Stimulated activated CD8-positive, alpha-beta memory T cell treated with anti-CD3 and anti-CD28 coated beads, Interleukin-7, amount 100 ng/mL, for 1 hour (primary cell): ENCODE measurements at places on chromosomes 1 and 21.

GRCh38 chr1:34587761-34588160, 167.1 kb upstream of the GJB5 start:
- DNase-seq, result no peak

GRCh38 chr21:42279341-42279871, 35.8 kb downstream of the TFF3 start:
- DNase-seq, result no peak

GRCh38 chr1:235960809-235961208, 94.1 kb upstream of the LYST start:
- DNase-seq, result no peak

DNA sequence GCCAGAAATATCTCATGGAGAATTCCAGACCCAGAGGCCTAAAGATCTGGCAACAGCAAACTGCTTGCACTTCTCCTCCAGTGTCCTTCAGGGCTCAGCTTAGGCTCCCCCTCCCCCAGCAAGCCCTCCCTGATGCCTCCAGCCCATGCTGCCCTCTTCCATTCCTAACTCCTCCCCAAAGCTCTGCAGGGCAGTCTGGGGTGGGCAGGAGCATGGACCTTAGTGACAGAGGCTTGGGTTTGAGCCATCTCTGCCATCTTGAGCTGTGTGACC, 436.8 kb downstream of the PTPRU start:
- DNase-seq, result no peak

- no peak for DNase-seq
Measured at GRCh38 chr1:76961181-76961819, 94.0 kb downstream of the ST6GALNAC5 start.

DNA sequence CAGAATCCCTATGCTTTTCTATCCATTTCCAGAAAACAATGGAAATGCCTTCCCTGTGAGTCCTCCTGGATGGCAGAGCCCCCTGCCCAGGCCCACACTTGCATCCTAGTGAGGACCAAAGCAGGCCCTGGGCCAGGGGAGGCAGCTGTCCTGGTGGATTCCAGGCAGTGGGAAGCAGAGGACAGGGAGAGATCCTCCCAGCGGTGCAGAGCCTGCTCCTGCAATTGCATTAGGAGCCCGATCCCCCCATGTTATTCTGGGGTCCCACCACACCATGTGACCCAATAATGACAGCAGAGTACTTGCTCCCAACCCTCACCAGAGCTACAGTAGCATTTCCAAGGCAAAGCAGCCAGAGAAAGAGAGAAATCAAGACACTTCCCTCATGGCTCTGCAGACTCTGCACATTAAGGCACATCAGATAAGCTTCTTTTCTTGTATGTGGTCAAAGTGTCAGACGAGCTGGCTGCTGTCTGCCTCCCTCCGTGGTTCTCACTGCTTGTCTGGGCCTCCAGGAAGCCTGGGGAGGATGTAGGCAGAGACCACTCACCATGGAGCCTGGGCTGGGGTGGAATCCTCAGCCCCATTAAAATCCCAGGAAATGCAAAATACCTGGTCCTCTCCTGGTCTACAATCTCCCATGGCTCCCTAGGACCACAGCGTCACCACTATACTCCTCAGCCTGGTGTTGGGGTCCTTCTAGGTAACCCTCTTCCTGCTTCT, 54.9 kb upstream of the RUNX3 start:
- no peak for DNase-seq

DNA sequence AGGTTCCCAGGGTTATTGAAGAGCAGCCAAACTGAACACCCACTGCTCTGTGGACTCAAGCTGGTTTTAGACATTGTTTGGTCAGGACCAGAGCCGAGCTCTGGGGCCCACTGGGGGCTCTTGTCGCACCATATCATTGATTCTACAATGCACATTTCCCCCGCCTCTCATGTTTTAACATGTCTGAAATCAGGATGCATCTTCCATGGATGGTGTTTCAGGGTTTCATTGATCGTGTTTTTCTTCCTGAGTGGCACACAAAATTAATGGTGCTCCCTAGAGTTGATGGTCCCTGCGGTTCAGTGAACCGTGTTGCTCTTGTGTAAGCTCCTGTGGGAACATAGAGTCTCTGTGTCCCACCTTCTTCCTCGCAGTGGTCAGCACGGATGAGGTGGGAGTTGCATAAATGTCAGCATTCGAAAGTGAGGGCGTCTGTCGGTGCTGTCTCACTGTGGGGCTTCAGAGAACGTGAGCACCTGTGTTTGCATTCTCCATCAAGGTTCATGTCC, 38.3 kb downstream of the GALNT2 start:
- no peak for DNase-seq

DNA sequence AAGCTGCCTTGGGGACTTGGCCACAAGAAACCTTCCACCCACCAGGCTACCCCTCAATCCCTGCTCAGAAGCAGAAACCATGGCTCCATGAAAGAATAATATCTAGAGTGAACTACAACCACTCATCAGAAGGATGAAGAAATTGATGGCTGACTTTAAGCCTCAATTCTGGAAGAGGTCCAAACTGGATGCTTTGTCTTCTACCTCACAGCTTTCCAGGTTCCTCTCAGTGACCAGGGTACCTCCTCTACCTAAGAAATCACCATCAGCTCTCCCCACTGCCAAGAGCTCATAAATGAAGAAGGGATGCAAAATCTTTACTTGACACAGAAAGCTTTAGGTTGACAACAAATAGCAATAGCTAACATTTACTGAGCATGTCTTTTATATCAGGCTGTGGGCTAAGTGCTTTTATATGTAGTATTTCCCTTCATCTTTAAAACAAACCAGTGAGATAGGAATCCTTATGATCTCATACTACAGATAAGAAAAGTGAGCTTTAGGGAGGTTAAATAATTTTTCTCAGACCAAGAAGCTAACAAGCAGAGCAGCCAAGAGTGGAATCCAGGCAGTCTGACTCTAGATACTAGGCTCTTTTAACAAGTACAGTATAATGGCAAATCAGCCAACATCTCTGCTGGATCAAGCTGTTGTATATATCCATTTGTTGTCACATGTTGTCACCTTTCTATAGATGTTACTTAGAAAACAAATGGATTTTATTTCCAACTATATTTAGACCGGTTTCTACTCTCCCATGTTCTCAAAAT, 243.0 kb upstream of the SGIP1 start:
- no peak for DNase-seq

- no peak for DNase-seq
Measured at GRCh38 chr1:33361532-33362235, 40.8 kb upstream of the A3GALT2 start.

- no peak for DNase-seq
Measured at GRCh38 chr1:44485934-44486460, 80.9 kb downstream of the RNF220 start.

- DNase-seq, result no peak
Measured at GRCh38 chr1:38589036-38589435, 270.5 kb downstream of the RRAGC start.

DNA sequence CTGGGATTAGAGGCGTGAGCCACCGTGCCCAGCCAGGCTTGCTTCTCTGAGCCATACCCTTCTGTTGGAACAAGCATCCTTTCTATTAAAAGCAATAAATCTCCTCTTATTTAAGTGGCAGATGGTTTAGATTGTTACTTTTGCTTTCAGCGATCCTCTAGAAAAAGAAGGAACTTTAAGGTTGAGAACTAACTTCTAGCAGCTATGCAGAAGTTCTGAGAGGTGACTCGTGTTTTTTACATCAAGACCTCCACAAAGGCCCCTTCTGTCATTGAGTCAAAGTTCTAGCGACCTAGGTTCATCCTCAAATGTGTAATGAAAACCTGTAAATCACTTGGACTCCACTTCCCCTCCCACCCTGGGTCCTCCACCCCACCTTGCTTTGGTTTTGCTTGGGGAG, 30.8 kb downstream of the PLEKHO1 start:
- no peak for DNase-seq

GRCh38 chr1:9561429-9561828, 22.2 kb downstream of the SLC25A33 start:
- no peak for DNase-seq

- no peak for DNase-seq
Measured at GRCh38 chr1:54571326-54571725, 23.3 kb downstream of the ACOT11 start.

DNA sequence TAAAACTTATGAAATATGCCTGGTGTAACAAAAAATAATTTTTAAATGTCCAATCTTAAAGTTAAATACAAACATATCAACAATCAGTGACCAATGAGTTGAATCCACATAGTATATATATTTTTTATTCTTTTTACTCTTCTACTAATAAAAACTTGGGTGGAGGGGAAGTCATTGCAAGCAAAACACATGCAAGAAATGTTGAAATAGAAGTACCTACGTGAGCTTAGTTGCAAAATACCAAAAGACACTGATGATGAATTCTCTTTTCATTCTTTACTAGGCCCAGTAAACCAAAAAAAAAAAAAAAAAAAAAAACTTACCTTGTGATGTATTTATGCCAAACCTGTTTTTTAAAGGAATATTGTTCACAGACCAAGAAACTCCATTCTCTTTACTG, 26.4 kb upstream of the PLA2G4A start:
- no peak for DNase-seq

GRCh38 chr1:232627645-232628334, 2.1 kb downstream of the SIPA1L2 start:
- no peak for DNase-seq

DNA sequence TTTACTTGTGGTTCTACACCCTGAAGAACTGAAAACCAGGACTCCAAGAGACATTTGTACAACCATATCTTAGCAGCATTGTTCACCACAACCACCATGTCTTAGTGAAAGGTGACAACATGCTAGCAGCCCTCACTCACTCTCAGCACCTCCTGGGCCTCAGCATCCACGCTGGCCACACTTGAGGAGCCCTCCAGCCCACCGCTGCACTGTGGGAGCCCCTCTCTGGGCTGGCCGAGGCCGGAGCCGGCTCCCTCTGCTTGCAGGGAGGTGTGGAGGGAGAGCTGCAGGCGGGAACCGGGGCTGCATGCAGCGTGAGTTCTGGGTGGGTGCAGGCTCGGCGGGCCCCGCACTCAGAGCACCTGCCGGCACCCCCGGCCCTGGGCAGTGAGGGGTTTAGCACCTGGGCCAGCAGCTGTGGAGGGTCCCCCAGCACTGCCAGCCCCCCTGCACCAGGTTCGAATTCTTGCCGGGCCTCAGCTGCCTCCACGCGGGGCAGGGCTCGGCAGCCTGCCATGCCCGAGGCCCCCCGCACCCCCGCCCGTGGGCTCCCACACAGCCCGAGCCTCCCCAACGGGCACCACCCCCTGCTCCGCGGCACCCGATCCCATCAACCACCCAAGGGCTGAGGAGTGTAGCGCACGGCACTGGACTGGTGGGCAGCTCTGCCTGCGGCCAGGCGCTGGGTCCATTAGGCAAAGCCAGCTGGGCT, 9.2 kb downstream of the C1orf159 start:
- no peak for DNase-seq

GRCh38 chr1:180691322-180691913, 59.6 kb downstream of the XPR1 start:
- no peak for DNase-seq

DNA sequence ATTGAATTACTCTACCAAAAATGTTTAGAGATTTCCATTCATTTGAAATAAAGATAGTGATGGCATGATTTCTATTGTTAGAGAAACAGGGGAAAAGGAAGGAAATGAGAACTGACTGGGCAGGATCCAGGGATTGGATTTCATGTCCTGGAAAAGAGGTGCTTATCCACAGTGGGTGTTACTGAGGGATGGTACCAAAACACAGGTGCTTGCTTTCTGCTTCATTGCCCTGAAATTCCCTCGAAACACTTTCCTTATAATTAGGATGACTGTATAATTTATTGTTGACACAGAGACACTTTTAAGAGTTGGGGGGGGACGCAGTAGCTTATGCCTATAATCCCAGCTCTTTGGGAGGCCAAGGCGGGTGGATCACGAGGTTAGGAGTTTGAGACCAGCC, 185.0 kb upstream of the KCNK2 start:
- DNase-seq, result no peak
